ENCODE measurements at places on chromosomes 3 and 15.

- DNase-seq, result no peak
These were observed 151.2 kb upstream of the UBE2E1 start for GRCh38 chr3:23654571-23654970.

- DNase-seq, result no peak
These were observed 208.3 kb downstream of the TBC1D2B start for GRCh38 chr15:77869021-77869895.

DNA sequence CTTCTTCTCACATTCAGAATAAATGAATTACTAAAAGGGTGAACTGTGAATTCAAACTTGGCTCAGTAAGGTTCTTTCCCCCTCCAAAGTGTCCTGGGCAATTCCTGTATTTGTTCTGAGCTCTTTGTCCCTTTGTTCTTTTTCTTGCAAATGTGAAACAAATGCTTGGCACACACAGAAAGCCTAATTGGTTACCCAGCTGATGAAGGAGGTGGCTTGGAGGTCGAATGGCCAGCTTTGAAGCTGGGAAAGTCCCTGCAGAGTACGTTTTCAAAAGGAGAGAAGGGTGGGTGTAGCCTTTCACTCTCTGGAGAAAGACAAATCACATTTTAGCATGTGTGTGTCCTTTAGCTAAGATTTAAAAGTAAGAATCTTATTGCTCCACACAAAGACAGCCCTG lies 154.4 kb downstream of the PEX5L start:
- no peak for DNase-seq

DNA sequence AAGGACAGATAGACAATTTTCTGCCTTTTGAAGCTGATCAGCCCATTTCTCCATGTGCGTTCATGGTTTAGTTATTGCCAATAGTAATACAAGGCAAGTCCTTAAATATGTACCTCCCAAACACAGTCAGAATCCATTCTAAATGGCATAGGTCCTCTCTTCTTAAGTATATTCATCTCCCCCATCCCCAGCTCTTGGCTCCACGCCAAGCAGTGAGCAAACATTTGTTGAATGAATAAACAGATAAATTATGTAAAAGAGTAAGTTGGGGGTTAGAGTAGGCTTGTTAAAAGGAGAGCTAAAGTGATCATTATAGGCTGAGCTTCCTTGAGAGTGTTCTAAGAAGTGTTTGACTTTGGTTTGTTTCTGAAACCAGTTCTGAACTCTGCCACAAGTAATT lies 241.3 kb downstream of the ITPR1 start:
- no peak for DNase-seq

GRCh38 chr3:149581681-149582370 lies 76.0 kb downstream of the WWTR1 start:
- no peak for DNase-seq

DNA sequence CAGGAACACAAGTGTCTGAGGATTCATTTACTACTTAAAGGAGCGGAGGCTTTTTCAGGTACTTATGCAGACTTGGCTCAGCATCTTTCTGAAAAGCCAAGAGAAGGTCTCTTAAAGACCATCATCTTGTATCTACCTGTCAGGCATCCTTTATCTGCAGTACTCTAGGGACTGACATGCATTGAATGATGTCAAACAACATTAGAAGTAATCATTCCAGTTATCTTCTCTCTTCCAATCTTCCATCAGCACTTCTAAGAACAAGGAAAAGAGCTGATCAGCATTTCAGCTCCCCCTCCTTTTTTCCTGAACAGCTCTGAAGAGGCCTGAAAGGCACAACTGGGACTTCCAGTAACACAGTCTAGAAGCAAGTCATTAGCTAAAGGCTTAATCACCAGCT lies 214.8 kb downstream of the KCNH8 start:
- no peak for DNase-seq

DNA sequence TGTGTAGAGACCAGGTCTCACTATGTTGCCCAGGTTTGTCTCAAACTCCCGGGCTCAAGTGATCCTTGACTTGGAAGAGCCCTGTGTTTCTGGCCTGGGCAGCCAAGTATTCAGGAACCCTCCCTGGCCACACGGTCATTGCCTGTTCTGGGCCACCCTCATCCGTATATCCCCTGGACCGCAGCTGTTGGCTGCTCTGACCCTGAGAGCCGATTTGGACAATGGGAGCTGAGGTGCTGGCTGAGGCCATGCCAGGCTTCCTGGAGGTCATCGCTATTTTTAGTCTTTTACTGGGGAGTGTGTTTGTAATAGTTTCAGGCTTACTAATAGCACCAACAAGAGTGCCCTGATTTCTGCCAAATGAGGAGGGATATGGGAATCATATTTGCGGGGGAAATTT lies 60.7 kb downstream of the ADAMTS7 start:
- no peak for DNase-seq

- no peak for DNase-seq
These were observed 15.2 kb upstream of the ICE2 start for GRCh38 chr15:60494108-60494507.

DNA sequence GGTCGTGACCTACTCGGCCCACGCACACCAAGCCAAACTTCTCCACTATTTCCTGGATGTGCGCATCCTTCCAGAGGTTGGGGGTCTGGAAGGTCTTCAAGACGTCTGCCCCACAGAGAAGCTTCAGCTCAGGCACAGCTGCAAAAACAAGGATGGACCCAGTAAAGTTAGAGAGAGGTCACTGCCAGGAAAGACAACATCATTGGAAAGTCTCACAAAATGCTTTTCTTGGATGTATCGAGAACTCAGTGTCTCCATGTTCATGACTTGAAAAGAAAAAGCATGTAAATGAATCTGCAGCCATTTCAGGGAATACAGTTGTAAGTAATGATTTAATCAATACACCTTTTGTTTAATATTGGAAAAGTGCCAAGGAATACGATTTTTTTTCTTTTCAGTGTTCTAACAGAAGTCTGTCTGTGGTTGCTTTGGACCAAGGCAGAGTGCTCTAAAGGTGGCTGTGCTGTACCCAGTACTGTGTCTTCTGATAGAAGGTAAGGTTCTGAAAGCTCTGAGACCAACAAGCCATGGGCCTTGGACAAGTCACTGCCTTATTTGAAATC lies 21.8 kb upstream of the RBP1 start:
- no peak for DNase-seq

- DNase-seq, result peak; percentile 99
These were observed 554 bp upstream of the GSK3B start for GRCh38 chr3:120094776-120095225.

DNA sequence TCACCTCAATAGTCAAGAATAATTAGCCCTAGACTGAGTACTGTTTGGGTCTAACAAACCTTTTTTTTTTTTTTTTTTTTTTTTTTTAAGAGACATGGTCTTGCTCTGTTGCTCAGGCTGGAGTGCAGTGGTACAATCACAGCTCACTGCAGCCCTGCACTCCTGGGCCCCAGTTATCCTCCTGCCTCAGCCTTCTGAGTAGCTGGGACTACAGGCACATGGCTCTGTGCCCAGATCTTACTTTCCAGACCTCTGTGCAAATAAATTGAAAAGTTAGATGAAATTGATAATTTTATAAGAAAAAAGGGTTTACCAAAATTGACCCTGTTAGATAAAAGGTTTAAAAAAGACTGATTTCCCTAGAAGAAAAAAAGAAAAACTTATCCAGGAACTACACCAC lies 79.0 kb downstream of the NR2E3 start:
- no peak for DNase-seq

DNA sequence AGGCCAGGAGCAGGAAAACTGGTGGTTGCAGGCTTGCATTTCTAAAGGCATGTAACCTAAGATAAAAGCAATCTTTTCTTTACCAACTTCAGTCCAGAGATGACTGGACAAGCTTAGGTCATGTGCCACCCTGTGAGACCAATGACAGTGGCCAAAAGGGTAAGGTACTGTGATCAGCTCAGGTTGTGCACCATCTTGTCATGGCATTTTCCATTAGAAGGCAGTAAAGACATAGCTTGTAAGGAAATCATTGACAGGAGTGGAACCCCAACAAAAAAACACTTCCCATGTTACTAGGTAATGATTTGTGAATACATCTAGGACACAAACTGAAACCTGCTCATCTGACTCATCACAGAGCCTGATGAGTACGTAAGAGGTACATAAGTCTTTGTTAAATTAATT lies 35.2 kb downstream of the SSR3 start:
- DNase-seq, result no peak

DNA sequence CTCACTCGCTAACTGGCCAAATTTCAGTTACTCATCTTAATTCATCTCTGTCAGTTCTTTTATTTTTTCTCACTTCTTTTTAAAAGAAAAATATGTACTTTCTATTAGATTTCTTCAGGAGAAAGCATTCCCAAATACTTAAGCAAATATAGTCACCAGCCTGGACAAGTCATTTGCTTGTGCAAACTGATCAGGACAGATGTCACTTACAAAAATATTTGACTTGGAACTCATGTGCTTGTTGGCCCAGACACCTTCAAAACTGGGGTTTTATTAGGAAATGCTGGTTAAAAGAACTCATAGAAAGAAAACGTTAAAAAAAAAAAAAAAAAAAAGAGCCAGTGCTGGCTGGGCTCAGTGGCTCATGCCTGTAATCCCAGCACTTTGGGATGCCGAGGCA lies 31.3 kb upstream of the FOXP1 start:
- DNase-seq, result no peak

DNA sequence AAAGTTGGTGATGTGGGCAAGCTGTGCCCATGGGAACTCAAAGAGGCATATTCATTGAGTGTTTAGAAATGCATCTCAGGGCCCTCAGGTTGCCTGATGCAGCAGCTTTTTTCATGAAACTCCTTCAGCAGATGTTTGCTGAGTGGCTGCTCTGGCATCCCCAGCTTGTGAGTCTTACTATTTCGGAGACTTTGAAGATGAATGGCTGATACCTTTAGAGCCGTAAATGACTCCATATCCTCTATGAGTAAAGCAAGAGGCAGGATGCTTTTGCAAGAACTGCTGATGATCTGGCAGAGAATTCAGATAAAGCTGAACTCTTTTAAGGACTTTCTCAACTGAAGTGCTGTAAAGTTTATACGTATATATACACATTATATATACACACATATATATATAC lies 384.3 kb downstream of the CACNA2D3 start:
- DNase-seq, result no peak

GRCh38 chr3:34396956-34397355 lies 598.5 kb downstream of the PDCD6IP start:
- no peak for DNase-seq

GRCh38 chr3:17129556-17129955 lies 244.8 kb downstream of the PLCL2 start:
- no peak for DNase-seq

- no peak for DNase-seq
These were observed 499.0 kb upstream of the ATP11B start for GRCh38 chr3:182294256-182294655.

DNA sequence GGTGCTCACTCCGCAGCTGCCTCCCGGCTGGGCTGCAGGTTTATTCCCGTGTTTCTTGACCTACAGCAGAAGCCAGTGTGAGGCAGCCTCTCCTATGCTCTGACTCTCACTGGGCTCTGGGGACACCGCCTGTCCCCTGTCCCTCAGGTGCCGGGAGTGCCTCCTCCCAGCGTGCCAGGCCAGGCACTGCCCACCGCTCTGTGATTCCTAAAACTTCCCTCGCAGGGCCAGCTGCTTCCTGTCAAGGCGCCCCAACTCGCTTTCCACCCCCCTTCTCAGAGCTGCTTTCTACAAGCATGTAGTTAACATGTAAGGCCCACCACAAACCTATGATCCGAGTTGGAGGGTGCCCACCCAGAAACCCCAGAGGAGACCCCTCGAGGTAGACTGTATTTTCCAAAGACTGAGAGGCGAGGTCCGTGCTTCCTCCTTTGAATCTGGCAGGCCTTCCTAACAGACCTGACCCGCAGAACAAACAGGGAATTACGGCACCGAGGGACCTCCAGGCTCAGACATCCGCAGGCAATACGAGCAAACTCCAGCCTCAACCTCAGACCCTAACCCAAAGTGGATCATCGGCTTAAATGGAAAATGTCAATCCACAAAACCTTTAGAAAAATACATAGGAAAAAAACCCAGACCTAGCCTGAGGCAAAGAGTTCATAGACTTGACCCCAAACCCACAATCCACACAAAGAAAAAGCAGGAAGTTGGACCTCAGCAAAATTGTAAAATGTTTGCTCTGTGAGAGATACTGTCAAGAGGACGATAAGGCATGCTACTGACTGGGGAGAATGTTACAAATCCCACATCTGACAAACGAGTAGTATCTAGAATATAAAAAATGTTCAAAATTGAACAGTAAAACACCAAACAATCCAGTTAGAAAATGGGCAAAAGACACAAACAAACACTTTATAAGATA lies 121.3 kb upstream of the IQSEC1 start:
- DNase-seq, result no peak

Data from CD4-positive, alpha-beta T cell treated with Interleukin-6 at 100 ng/mL for 8 hours (primary cell).